Activated CD4-positive, alpha-beta T cell treated with anti-CD3 and anti-CD28 coated beads, Interleukin-2, amount 50 U/mL, for 4 hours (primary cell): ENCODE measurements at places on chromosomes 6 and 20.

DNA sequence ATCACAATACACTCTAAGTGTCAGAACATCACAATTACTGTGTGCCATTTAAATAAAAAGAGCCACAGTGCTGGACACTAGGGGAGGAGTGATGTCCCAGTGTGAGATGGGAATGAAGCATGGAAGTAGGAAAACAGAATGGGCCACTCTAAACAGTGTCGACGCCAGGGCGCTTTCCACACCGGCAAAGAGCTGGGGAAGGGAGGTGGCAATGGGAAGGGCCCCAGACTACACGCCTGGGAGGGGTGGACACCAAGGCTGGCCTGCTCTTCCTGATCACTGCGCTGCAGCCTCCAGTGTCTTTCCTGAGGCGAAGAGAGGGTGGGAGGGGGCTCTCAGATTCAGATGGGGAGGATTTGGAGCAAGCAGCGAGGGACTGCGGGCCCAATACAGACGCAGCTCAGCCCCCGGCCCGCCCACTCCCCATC, 75.9 kb downstream of the ERMARD start:
- DNase-seq, result no peak

DNA sequence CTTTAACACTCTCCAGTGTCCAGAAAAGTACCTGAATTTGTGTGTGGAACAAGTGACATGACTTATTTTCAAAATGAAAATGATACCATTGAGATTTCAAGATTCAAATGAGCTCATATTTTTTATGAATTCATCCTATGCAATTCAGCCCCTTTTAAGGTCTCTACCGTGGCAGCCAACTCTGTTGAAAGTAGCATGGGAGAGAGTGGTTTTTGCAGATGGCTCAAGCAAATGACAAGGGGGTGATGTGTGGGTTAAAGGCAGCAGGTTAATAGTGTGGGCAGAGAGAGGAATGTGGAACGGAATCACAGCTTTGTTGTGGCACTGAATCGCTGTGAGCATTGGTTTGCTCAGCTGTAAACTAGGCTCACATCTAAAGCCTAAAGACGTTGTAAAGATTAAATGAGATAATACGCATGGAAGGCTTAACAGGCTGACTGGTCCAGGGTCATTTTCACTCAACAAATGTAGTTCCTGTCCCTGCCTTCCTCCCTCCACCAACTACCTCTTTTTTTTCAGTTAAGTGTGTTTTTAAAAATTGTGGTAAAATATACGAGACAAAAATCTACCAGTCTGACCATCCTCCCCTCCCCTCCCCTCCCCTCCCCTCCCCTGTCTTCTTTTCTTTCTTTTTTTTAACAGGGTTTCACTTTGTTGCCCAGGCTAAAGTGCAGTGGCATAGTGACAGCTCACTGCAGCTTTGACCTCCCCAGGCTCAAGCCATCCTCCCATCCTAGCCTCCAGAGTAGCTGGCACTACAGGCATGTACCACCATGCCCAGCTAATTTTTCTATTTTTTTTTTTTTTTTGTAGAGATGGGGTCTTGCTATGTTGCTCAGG, 114.7 kb upstream of the ZNF217 start:
- DNase-seq, result no peak

- DNase-seq, result no peak
Measured at GRCh38 chr20:63114693-63115311, 101.1 kb downstream of the YTHDF1 start.

GRCh38 chr6:43181621-43181941, 415 bp upstream of the CUL9 start:
- no peak for DNase-seq

GRCh38 chr6:150617062-150617461, 17.4 kb downstream of the PLEKHG1 start:
- DNase-seq, result no peak

- DNase-seq, result no peak
Measured at GRCh38 chr6:24228681-24229255, 102.8 kb downstream of the NRSN1 start.

DNA sequence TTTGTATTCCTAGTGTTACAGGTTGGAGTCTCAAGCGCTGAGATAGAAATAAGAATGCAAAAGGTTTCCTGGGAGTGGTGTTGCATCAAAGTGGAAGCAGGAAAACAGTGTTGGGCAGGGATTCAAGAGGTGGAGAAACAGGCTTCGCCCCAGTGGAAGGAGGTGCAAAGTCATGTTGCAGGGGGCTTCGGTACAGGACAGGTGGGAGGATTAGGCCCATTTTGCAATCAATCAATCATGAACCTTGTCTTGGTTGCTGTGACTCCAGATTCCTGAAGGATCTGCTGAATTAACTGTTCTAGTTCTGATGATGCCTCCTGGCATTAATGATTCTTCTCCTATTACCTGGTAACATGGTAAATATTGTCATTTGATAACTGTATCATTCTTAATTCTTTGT, 22.4 kb upstream of the FAM217A start:
- DNase-seq, result no peak

- no peak for DNase-seq
Measured at GRCh38 chr6:135094403-135094821, 39.8 kb upstream of the HBS1L start.

DNA sequence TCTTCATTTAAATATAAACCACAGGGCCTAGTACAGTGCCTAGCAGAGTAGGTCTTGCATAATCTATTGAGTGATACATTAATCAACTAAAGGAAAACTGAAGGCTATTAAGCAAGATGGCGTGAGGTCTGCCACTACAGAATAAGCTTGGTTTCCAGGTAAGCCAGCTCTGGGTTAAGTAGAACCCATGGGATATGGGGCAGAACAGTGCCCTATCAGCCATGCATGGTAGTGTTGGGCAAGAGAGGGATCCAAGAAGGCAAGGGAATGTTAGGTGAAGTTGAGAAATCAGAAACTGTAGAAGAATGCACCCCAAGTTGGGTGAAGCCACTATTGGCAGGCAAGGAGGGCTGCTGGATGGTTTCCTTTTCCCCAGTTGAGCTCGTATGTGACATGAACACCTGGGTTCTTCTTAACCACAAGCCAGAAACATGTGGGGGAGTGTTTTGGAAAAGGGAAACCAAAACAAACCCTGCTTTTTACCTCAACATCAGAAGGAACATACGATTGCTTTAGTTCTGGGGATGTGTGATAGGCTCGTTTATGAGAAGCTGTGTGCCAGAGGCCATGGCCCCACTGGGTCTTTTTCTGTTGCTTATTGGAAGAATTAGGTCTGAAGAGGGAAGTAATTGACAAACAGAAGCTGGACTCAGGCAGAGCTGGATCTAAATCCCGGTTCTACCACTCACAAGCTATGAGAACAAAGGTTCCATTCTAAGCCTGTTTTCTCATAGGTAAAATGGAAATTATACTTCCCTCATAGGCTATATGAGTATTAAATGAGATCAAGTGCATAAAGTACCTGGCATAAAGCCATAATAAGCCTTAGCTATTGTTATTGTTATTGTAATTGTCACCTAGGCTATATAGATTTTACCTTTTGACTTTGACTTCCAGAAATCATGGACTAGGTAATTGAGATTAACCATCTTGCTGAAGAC, 33.5 kb downstream of the NEDD9 start:
- no peak for DNase-seq

GRCh38 chr6:116459927-116460326, 1.2 kb upstream of the CALHM6 start:
- DNase-seq, result no peak

DNA sequence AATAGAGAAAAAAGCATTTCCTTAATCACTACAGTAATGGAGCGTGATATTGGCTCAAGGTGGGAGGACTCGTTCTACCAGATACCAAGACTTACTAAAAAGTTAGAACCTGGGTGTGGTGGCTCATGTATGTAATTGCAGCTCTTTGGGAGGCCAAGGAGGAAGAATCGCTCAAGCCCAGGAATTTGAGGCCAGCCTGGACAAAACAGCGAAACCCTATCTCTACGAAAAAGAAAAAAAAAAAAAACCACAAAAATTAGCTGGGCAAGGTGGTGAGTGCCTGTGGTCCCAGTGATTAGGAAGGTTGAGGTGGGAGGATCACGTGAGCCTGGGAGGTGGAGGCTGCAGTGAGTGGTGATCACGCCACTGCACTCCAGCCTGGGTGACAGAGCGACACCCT, 24.0 kb upstream of the ATRN start:
- DNase-seq, result no peak

GRCh38 chr6:116073765-116074440, 13.2 kb upstream of the FRK start:
- DNase-seq, result no peak

DNA sequence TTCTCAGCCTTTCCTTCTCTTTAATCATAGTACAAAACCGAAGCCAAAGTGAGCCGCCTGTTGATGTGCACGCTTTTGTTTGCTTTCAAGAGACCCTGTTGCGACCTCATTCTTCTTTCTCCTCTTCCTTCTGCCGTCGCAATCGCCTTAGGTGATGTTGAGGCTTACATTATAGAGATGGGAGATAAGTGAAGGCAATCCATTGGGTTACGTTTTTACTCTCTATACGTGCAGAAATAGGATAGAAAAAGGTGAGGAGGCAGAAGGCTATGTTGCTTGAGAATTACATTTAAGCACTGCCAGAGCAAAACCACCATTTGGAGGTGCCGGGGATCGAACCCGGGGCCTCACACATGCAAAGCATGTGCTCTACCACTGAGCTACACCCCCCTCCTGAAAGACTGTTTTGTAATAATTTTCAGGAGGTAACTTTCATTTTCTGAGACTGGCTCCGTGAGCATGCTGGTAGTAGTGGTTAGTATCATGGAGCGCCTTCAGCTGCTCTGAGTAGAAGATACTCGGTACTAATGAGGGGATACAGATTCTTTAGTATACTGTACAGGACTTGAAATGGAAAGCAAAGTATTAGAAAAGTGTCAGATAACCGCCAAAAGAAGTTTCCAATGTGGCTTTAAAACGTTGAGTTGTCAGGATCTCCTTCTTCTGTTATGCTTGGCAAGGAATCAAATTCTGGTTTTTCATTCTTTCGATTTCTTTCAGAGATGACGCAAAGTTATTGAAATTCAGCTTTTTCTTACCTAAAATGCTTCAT, 165.6 kb downstream of the TRIM27 start:
- no peak for DNase-seq

DNA sequence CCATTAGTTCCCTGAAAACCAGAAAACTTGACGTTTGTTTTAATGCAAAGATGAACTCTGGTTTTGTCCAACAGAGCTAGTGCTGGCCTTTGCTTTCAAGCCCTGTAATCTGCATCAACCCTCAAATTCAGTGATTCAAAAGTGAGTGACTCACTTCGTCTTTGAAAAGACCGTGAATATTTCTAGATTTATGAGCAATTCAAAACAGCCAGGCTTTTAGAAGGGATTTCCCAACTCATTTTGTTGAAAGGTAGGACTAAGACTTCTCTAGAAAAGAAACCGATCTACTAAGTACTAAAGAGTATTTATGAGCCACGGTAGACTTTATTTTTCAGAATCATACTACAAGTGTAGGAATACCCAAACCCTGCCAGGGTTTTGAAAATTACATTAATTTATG, 121.5 kb downstream of the UST start:
- DNase-seq, result no peak

DNA sequence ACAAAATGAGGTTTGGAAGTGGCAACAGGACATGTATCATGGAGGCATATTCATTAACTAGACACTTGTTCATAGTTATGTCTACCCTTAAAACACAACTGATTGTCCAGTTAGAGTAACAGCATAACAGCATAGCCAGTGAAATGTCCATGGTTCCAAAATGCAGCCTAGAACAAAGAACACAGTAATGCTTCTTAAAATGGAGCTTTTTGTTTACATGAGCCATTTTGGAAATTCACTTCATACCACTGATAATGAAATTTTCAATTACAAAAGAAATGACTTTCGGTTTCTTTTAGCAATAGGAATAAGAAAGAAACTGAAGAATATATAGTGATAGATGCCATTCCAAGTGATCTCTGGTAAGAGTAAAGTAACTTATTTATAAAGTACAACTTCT, 111.1 kb upstream of the DST start:
- DNase-seq, result no peak

DNA sequence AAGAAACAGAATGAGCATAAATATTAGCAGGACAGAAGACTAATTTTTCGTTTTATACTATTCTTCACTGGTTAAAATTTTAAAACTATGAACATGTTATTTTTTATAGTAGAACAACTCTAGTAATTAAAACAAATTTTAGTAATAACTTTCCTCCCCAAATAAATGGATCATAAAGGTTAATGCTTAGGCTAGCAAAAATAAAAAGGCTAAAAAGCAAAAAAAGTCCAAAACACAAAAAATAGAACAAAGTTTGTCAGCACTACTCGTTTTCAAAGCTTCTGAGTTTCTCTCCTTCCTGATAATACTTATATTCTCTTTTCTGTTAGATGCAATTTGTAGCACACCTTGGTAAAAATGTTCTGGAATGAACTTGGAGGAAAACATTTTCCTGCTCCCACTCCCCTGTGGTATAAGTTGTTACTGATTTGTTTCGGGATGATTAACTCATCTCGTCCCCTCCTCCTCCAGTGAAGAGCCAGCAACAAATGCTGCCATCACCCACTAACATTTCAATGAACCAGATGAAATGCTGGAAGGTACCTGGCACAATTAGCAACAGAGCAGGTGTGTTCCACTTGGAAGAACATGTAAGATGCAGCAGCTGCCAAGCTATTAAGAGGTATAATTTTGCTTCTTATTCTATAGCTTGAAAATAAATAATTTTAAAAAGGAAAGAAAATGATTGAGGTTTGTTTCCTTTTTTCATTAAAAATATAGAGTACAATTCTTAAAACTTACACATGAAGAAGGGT, 130.5 kb downstream of the MYB start:
- DNase-seq, result no peak

DNA sequence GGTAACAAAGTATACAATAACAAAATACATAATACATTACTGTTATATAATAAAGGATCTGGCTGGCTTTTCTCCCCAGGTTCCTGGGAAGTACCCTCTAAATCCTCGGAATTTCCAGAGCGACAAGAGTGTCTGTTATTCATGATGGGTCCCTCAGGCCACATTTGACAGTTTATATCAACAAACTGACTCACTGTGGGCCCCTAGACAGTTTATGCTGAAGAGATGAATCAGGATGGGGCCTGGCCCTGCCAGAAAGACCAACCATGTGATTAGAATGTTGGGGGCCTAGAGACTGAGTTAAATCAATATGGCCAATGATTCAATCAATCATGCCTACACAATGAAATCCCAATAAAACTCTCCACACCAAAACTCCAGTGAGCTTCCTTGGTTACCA, 13.5 kb downstream of the USP45 start:
- DNase-seq, result no peak

GRCh38 chr6:125104425-125104824, 49.1 kb upstream of the TPD52L1 start:
- DNase-seq, result no peak

DNA sequence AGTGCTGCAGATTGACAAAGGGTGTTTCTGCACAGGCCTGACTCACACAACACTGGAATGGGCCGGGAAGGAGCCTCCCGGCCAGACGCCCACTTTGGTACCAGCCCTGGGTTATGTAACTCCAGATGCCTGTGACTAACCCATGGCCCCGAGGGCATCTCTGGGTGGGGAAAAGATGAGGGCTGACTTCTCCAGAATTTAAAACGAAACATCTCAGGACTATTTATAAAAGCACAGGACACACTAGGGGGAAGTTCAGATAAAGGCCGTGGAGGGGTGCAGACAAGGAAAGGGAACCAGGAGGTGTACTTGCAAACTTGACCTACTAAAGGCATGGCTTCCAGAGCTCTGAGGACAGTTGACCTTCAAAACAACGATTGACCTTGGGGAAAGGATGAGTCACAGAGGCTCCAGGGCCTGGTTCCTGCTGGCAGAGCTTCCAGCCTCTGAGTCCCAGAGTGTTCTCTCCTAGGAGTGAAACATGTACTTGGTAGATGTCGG, 196.9 kb downstream of the NFATC2 start:
- no peak for DNase-seq

GRCh38 chr20:11227602-11228001, 553.8 kb upstream of the JAG1 start:
- no peak for DNase-seq

GRCh38 chr6:31794866-31795615, 511 bp downstream of the VARS1 start:
- DNase-seq, result no peak
